ENCODE measurements at places on chromosomes 2 and 18.

- no peak for DNase-seq
Observed at GRCh38 chr2:30192314-30192713, 39.0 kb upstream of the LBH start.

- peak; percentile 97 for DNase-seq
Observed at GRCh38 chr2:96208143-96209010, at the start of gene STARD7. STARD7 (minus strand) TSS chr2:96208827; CDS start chr2:96208434, 393 bp downstream.

- no peak for DNase-seq
Observed at GRCh38 chr2:151138507-151138906, 123.2 kb downstream of the RBM43 start.

- DNase-seq: no peak
Observed at GRCh38 chr2:176934131-176934530, 278.5 kb upstream of the HNRNPA3 start.

GRCh38 chr2:239257511-239257937 lies 143.3 kb downstream of the HDAC4 start:
- peak; percentile 85 for DNase-seq

- DNase-seq: no peak
Observed at GRCh38 chr18:30915336-30915988, 127.1 kb downstream of the DSC3 start.

- DNase-seq: no peak
Observed at GRCh38 chr18:57220930-57221483, 74.1 kb downstream of the BOD1L2 start.

- DNase-seq: no peak
Observed at GRCh38 chr2:110940376-110940910, 180.3 kb upstream of the BCL2L11 start.

- DNase-seq: peak; percentile 4
Observed at GRCh38 chr2:209391776-209392401, 32.0 kb upstream of the MAP2 start.

- no peak for DNase-seq
Observed at GRCh38 chr2:198957181-198957580, 500.6 kb downstream of the SATB2 start.

- DNase-seq: no peak
Observed at GRCh38 chr2:218855305-218856166, 4.1 kb upstream of the WNT6 start.

GRCh38 chr2:157508676-157509075 lies 64.8 kb upstream of the CYTIP start:
- DNase-seq: no peak

GRCh38 chr18:46152808-46153617 lies 48.8 kb downstream of the HAUS1 start:
- DNase-seq: no peak

GRCh38 chr2:123916531-123916930 lies 108.6 kb upstream of the CNTNAP5 start:
- DNase-seq: no peak

All from LHCN-M2 (cell line).